ENCODE measurements at places on chromosomes 4 and X.

DNA sequence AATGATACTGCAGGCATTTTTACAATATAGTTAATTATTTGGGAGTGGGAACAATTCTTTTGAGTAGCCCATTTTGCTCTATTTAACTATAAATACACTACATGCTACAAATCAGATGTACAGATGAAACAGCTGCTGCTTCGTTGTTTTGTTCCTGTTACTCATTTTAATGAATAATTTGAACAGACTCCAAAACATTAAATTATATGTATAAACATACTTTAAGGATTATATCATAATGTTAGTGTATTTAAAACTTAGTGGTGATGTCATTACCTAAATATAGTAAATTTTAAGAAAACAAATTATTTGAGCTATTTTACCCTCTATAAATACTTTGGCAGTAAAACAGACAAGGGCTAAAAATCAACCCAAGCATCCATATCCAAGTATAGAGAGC, 60.7 kb downstream of the GAB1 start:
- DNase-seq = no peak

- DNase-seq = peak; percentile 44
Measured at GRCh38 chr4:81566161-81566591, 94.5 kb upstream of the RASGEF1B start.

- DNase-seq = peak; percentile 82
Measured at GRCh38 chrX:96684339-96685209, at the start of gene DIAPH2. Gene DIAPH2 (plus strand): TSS chrX:96684842.

- no peak for DNase-seq
Measured at GRCh38 chr4:87490664-87491369, 38.4 kb downstream of the SPARCL1 start.

GRCh38 chr4:122700178-122700725, 32.3 kb upstream of the BBS12 start:
- DNase-seq = no peak

GRCh38 chr4:182801636-182802035, 115.5 kb downstream of the DCTD start:
- DNase-seq = no peak

DNA sequence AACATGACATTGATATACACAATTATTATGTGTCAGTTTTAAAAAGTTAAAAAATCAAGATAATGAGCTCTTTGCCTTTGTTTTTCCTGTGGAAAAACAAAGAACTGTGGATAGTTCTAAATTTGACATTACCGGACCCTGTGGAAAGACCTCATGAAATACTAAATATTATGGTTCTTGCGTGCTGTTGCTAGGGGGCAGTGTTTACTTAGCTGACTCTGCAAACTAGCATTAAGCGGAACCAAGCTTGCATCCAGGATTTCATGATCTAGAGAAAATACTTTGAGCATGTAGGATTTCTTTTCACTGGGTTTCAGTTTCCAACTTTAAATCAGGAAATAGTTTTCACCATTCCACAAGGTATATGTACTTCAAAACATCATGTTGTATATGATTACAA, 33.6 kb downstream of the CLCN4 start:
- DNase-seq = peak; percentile 68

DNA sequence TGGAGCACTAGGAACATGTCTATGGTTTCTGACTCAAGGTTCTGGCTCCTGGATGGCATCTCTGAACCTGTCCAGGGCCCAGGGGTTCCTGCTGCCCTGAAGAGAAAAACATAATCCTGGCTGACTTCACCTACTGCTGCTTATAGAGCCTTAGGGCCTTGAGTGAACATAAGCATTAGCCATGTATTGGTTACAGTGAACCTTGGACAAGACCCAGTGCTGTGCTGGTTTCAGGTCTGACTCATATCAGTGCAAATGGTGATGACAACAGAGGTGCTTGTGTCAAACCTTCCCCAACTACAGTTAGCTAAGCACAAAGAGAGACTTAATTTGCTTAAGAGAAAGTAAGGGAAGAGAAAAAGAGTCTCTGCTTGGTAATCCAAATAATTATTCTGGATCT, 1047.2 kb downstream of the GLUD2 start:
- no peak for DNase-seq

GRCh38 chr4:124590480-124590879, 122.1 kb downstream of the ANKRD50 start:
- no peak for DNase-seq

DNA sequence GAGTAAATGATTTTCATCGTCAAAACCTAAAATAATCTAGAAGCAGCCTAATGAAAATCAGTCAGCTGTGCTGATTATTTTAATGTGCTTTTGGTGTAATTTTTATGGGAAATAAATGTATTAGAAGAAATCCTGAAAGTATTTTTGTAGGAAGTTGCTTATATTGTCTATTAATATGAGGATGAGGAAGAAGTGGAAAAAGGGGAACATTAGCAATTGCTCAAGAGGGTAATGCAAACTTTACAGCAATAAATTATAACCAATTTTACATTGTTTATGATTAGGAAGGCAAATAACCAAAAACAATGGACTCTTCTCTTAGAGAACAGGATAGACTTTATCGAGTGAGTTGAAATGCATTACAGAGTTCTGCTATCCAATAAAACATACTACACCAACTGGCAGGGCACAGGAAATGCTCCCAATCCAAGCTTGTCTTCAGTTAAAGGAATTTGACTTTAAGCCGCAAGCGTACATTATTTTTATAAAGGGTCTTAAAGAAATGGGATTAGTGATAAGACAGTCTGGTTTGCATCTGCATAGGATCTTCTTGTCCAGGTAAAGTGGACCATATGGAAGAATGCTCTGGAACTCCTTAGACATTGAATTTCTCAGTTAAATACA, 374.8 kb downstream of the PDGFC start:
- DNase-seq = peak; percentile 53

GRCh38 chr4:158704274-158704673, 18.9 kb downstream of the PPID start:
- DNase-seq = no peak

- no peak for DNase-seq
Measured at GRCh38 chr4:112069110-112069509, 76.1 kb upstream of the FAM241A start.

GRCh38 chr4:108651014-108651791, 804 bp downstream of the OSTC start:
- DNase-seq = peak; percentile 63

DNA sequence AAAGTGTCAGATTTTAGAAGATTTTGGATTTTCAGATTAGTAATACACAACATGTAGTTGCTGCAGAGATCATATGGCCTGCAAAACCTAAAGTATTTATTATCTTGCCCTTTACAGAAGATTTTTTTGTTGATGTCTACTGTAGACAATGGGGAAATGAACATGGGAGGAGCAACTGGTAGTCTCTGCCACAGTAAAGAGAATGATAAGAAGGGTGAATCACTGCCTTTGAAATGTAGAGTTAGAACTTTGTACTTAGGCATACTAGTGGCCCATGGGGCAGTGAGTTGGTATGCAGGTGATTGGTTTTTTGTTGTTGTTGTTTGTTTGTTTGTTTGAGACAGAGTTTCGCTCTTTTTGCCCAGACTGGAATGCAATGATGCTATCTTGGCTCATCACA, 50.1 kb downstream of the GAB1 start:
- no peak for DNase-seq

- DNase-seq = no peak
Measured at GRCh38 chrX:1398431-1399340, 6.8 kb upstream of the SLC25A6 start.

- DNase-seq = no peak
Measured at GRCh38 chr4:37687681-37688080, 1.5 kb upstream of the RELL1 start.

GRCh38 chr4:185838104-185838452, 26.1 kb upstream of the SORBS2 start:
- no peak for DNase-seq

GRCh38 chr4:61921920-61922319, 721.8 kb downstream of the ADGRL3 start:
- DNase-seq = no peak

- peak; percentile 45 for DNase-seq
Measured at GRCh38 chr4:155491336-155492120, 114.8 kb upstream of the MAP9 start.

GRCh38 chrX:47458528-47458927, 24.5 kb downstream of the ZNF41 start:
- DNase-seq = no peak

DNA sequence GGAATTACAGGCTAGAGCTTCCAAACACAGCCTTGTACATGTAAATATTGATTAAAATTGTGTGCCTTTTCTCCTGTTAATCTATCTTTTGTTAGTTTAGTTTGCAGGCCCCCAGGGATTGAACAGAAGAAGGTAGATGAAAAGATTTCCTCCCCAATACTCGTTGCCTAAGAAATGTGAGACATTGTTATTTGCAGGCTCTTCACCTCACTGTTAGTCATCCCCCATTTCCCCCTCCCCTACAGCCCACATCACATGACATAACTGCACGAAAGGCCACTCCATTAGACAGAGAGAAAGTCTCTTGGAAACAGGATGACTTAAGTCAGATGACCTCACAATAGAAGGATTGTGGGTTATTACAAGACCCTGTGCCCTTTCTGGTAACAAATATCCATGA, 13.3 kb upstream of the MID1 start:
- DNase-seq = no peak

DNA sequence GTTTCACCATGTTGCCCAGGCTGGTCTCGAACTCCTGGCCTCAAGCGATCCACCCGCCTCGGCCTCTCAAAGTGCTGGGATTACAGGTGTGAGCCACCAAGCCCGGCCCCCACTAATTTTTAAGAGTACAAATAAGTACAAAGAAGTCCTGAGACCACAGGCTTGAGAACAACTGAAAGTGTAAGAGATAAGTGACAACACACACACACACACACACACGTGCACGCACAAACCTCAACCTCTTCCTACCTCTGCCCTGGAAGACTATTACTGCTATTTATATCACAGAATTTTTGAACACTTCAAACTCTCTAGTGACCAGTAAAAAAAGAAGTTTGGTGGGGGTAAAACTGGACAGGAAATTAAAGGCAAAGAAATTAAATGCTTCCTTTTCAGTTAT, 7.5 kb downstream of the KLHL15 start:
- no peak for DNase-seq

DNA sequence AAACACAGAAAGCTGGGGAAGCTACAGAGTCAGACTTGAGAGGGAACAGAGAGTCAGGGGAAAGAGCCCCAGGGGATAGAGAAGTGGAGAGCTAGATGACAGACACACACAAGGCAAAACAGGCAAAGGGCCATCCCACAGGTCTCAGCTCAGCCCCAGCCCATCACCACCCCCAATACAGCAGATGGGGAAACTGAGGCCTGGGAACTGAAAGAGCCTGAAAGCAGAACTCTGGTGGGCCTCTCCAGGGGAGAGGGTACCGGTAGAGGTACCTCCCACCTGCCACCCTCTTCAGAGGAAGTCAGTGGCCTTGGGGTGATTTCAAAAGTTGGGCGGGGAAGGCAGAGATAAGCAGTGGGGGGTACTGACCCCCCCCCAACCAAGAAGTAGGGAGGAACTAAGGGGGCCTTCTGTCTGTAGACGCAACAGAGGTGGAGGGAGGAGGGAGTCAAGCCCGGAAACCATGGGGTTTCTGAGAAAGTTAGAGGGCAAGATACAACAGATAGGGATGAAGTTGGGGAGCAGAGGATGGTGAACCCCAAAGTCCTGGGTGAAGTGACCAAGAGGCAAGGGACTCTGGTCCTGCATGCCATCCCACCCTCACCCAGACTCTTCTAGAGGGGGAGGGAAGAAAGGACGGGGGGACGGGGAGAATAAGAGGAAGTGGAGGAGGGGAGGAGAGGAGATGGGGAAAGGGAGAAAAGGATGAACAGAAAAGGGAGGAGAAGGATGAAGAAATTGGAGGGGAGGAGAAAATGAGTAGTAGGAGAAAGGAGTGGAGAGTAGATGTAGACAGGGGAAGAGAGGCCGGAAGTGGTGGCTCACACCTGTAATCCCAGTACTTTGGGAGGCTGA, 3.2 kb downstream of the GATA1 start:
- no peak for DNase-seq

GRCh38 chr4:40992472-40993295, 221.7 kb downstream of the APBB2 start:
- peak; percentile 79 for DNase-seq

DNA sequence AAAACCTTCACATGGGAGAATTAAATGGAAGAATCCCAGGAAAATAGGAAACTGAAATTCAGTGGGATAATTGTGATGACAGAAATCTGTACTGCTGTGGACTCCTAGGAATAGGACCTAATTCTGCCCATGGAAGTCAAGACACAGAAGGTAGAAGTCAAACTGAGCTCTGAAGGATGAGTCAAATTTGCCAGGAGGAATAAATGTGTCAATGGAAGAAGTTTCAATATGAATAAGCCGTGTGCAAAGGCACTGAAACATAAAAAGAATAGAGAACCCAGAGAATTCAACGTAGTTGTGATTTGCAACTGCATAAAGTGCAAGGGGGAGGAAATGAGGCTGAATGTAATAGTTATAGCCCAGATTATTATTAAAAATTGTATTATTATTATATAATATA, 11.6 kb downstream of the ENAM start:
- no peak for DNase-seq

DNA sequence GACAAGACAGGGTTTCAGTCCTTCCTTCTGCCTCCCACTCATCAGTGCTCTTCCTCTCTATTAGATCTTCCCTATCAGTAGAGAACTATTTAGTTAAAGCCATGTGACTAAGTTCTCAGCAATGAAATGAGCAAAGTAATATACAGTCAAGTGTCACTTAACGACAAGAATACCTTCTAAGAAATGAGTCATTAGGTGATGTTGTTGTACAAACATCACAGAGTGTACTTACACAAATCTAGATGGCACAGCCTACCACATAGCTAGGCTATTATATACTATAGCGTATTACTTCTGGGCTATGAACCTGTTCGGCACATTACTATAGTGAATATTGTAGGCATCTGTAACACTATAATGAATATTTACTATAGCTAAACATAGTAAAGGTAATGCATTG, 71.3 kb downstream of the POU4F2 start:
- no peak for DNase-seq

DNA sequence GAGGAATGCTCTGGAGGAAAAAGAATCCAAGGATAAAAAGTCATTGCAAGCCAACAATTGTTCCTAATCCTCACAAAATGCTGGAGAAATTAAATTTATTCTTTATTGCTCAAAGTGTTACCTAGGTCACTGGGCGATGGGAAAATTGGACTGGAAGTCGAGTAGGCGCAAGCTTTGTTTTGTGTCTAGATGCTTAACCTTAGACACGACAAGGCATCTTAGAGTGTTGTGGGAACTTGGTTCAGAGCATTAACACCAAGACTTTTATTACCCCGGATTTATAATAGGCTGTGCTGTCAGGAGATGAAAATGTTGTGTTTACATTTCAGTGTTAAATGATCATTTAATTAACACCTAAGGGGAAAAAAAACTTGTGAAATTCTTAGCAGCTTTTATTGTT, 25.1 kb downstream of the SLIT2 start:
- no peak for DNase-seq

Measured in inflammatory macrophage (primary cell).